ENCODE measurements at places on chromosomes 3 and 15.
A peak's percentile ranks its signal among the peaks of the same experiment; 100 is the strongest.

GRCh38 chr15:44009038-44009437, 182.2 kb downstream of the WDR76 start:
- DNase-seq, result no peak

DNA sequence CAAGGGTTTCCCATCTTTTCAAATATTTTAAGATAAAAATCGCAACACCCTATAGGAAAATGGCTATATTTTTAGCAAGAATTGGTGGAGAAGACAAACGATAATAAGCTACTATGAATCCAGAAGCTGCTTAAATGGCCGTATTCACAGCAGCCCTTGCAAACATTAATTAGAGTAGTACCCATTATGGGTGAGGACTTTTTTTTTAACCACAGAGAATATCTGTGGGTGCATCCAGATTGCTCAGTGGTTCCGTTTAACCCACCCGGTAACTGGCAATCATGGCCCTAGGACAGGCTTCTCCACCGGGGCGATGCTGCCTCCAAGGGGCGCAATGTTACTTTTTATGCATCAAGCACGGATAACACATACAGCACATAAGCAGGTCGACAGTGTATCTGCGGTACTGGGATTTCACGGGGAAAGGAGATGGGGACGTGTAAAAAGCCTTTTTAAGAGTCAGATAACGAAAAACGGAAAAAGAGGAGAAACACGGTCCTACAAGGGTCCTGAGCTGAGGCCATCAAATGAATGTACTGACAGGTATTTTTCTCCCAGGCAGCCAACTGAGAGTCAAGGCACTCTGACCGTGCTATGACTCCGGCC, 968 bp upstream of the TMEM266 start:
- DNase-seq, result peak; percentile 27

- no peak for DNase-seq
Measured at GRCh38 chr3:197376020-197376419, 77.6 kb upstream of the DLG1 start.

DNA sequence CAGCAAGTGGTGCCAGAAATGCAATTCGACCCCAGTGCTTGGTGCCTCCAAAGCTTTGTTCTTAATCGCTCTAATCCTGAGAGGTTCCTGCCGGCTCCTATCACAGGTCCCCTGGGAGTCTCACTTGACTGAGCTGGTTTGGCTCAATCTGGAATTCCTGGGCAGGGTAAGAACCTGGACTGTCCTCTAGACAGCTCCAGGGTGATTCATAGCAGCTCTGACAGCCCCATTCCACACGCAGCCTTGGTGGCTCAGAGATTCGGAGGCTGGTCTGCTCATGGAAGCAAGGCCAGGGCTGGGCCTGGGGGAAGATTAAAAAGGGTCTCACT, 37.9 kb downstream of the MYO5C start:
- no peak for DNase-seq

DNA sequence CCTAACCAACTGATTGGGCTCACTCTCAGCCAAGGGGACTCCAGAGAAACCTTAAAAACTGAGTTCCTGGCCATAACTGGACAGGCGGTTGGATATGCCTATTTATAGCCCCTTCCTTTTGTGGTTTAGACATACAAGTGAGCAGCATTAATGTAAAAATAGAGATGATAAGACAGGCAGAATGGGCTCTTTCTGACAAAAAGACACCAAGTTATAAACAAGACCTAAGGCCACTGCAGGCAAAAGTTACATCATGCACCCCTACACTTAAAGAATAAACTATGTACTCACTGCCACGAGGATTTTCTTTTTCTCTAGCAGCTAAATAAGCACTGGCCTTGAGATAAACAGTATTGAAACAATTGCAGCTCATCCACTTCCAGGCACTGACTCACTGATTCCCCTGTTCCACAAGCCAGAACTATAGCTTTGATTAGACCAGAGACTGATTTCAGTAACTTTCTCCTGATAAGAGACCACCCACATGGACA, 30.1 kb downstream of the SUCNR1 start:
- DNase-seq, result no peak

DNA sequence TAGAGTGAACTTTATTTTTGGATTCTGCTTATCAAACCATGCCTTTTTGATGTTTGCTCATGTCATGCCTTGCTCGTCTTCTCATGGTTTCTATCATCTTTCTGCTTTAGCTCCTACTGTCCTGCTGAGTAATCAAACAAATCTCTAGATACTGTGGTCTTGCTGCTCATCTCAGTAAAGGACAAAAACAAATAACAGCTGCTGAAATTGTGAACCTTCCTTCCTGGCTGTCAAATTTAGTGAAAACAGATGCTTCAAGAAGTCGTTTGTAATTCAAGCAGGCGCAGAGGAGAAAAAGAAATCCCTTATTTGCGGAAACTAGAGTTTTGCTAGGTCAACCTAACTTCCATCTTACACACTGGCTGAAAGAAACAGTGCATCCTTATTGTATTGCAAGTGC, 616.1 kb upstream of the ALCAM start:
- no peak for DNase-seq

DNA sequence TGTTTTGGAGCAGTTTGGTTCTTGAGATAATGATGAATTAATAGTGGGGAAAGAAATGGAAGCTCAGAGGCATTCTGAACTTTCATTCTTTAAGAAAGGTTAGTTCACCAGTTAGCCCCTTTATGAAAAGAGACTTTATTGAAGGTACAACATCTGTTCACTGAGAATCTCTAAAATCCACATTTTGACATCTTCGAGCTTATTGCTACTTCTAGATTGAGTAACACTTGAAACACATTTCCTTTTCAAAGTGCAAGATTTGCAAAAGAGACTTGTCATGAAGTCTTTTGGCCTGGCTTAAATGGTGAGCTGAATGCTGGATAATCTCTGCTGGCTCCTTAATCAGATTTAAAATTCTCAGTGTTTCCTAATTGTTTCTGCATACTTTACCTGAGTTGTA, 42.3 kb downstream of the RAB8B start:
- no peak for DNase-seq

DNA sequence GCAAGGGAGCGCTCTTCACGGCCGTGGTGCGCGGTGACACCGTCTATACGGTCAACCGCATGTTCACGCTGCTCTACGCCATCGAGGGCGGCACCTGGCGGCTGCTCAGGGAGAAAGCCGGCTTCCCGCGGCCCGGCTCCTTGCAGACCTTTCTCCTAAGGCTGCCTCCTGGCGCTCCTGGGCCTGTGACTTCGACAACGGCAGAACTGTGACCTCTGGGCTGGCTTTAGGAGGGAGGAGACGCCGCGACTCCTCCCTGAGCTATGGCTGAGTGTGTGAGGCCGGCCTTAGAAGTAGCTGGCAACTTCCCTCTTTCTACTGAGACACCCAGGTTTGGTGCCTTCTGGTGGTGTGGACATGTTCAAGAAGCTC, 1.4 kb downstream of the KBTBD13 start:
- peak; percentile 38 for DNase-seq

- no peak for DNase-seq
Measured at GRCh38 chr15:22253676-22254408, 173.5 kb downstream of the OR4M2 start.
